ENCODE measurements at places on chromosomes 16 and 17.
A peak's percentile ranks its signal among the peaks of the same experiment; 100 is the strongest.

DNA sequence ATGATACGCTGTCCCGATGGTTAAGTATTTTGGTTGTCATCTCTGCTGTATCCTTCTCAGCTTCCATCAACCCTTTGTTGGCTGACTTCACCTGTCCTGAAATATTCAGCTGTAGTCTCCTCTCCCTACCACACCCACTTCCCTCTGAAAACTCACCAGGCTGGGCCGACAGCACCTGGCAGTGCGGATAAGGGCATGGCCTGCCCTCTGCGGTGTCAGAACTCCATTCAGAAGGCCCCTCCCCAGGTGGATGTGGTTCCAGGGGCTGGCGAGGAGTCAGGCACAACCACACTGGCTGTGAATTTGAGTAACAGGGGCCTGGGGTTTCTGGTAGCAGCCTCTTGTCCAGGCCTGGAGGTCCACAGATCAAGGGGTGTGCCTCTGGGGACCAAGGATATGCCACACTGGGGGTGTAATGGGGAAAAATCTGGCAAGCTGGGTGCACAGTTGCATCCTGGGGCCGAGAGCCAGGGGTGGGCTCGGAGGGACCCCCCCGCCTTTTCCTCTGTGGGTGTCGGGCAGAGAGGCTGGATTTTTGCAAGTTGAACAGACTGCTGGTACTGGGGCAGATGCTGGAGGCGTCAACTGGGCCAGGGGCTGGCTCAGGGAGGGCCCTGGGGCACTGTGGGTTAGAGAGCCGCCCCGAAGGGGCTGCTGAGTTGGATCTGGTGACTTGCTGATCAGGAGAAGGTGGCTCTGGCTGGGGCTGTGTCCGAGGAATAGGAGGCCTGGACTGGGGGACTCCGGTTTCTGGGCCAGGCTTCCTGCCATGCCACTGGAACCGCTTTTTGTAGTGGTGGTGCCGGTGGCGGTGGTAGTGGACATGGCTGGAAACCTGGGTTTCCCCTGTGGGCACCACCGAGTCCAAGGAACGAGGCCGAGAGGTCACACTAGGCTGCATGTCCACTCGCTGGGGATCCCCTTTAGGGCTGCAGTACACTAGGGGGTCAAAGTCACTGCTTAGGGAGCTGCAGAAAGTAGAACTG is 5.6 kb upstream of the SUPT4H1 start:
- DNase-seq, result no peak

- DNase-seq, result no peak
These were observed 2.8 kb downstream of the PRKCB start for GRCh38 chr16:23838485-23839142.

DNA sequence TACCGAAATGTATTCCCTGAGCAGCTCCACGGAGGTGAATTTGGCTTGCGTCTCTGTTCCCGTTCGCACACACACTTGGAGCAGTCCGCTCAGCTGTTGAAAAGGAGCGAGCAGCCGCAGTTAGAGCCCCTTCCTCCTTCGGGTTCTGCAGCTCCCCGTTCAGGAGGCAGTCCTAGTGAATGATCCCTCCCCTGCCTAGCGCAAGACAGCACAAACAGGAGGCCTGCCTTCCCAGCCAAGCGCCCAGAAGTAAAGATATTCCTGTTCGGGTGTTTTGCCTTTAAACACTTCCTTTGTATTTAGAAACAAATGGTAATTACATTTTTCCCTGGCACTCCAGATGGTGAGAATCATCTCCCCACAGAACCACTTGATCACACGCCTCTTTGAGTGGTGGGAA is 64.7 kb downstream of the ABCC12 start:
- DNase-seq, result no peak

DNA sequence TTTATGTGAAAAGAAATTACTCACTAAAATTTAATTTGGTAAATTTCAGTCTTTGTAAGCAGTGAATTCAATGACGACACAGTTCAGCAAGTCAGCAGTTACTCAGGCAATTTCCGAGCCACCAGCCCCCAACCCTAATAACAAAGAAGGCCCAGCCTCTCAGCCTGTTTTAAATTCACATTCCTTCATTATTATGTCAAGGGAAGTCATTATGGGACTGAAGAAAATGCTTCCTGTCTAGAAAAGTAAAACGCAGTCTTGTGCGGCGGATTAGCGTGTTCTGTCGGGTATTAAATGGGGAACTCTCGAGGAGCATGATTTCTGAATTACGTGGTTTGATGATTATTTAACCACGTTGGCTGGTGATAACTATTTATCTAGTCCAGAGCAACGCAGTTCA is 177.6 kb downstream of the AIPL1 start:
- DNase-seq, result no peak

GRCh38 chr17:17391668-17392370 is 85.0 kb upstream of the MED9 start:
- peak; percentile 59 for DNase-seq

DNA sequence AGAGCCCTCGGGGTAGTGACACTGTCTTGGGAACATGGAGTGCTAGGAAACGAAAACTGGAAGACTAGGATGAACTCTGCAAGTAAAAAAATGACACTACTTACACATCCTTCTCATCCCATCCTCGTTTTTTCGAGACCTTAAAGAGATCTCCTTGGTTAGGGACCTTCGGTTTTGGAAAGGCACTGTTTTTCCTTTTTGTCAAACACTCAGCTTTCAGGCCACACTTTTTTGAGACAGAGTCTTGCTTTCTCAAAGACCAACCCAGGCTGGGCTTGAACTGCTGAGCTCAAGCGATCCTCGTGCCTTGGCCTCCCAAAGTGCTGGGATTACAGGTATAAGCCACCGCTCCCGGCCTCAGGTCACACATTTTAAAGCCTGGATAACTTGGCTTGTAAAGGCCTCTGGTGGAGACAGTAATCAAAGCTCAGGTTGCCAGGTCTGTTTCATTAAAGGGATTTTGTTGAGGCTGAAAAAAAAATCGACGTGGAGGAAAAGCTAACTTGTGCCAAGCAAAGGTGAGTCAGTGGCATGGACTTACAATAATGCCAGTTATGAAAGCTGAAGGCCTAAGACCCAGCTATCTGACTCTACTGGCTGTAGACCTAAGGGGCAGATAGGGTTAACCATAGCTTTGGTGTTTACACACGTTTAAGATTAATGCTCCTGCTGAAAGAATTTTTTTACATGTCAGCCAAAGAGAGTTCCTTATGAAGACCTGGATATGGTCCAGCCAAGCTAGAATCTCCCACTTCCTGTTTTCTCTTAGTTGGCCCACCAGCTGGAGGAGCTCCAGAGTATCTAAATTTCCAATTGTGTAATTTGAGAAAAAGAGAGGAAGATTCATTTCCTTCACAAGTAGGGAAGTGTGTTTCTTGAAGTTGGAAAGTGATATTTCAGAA is 823 bp downstream of the NBR1 start:
- DNase-seq, result no peak

DNA sequence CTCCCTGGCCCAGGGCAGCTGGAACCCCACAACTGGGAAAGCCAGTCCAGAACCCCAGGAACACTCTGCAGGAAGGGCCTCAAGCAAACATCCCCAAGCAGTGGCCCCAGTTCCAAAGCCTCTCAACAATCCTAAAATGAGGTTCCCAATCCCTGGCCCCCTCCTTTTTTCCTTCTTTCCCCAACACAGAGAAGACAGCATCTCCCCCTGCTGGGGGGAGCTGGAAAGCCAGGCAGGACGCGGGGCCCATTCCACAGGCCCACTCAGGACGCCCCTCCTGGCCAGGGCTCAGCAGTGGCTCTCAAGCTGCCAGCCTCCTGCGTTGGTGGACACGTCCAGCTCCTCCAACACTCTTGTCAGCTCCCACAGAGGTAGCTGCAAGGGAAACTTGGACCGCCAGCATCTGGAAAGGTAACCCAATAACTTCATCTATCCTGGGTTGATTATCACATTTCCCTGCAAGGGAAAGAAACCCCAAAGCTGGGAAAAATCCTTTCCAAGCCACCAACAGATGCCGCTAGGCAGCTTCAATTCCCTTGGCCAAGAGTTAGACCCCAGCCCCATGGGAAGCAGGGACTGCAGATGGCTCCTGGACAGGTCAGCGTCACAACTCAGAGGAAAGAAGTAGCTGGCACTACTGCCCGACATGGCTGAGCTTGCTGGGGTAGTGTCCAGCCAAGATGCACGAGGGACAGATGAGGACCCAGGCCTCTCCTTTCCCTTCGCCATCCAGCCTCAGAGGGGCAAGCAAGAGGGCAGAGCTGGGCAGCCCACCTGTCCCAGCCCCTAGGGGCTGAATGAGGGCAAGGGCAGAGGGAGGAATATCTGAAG is 7.6 kb downstream of the HDAC5 start:
- no peak for DNase-seq

GRCh38 chr17:80667462-80668277 is 123.0 kb downstream of the RPTOR start:
- DNase-seq, result no peak

GRCh38 chr17:75821552-75821951 is 22.7 kb downstream of the UNC13D start:
- no peak for DNase-seq

GRCh38 chr16:88855176-88855575 is 1.6 kb downstream of the GALNS start:
- no peak for DNase-seq

GRCh38 chr17:38532451-38532850 is 73.3 kb downstream of the SRCIN1 start:
- DNase-seq, result no peak

DNA sequence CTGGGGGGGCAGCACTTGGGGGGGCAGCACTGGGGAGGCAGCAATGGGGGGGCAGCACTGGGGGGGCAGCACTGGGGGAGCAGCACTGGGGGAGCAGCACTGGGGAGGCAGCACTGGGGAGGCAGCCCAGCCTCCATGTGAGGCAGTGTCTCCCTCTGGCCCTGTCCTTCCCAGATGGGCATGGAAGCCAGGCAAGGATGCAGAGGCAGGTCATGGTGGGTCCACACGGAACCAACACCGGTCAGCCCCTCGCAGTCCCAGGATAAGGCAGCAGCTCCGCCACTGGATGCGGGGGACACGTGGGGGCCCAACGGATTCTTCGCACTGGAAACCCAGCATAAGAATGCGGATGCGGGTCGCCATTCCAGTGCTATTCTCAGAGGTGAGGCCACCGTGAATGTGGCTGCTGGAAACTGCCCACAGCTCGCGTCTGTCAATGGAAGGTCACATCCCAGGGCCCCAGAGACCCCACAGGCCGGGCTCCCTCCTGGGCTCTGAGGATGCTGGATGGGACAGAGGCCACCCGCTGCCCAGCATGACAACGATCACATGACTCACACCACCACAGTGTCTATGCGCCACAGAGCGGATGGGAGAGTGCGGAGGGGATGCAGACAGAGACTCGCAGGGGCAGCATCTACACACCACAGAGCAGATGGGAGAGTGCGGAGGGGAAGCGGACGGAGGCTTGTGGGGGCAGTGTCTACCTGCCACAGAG is 59.0 kb downstream of the LMF1 start:
- DNase-seq, result no peak

DNA sequence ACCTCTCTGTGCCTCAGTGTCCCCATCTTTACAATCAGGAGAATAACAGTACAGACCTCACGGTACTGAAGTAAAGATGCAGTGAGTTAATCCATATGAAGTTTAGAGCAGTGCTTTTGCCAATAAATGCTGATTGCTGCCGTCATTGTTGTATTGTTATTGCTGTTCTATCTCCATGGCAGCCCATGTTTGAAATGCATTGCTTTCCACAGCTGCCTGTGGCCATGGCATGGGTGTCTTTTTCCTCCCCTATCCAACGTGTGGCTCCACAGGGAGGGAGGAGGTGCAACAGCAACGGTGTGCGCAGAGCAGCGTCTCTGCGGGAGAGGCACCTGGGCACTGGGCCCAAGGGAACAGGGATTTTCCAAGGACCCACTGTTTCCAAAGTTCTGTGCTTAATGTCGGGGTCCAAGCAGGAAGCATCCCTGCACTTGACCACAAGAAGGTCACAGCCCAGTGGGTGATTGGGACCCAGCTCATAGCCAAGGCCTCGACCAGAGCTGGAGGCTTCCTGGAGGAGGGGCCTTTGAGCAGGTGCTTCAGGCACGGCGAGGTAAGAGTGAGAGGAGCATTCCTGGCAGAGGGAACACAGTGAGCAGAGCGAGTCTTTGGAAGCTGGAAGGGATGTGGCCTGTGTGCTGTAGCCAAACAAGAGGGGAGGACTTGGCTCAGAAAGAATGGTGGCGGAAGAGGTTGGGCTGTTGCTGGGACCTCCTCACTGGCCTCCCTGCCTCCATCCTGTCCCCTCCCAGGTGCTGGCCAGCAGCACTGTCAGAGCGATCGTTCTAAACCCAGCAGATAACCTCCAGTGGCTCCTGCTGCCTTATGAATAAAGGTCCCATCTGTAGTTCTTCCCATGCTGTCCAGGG is 3.9 kb downstream of the RAI1 start:
- no peak for DNase-seq

DNA sequence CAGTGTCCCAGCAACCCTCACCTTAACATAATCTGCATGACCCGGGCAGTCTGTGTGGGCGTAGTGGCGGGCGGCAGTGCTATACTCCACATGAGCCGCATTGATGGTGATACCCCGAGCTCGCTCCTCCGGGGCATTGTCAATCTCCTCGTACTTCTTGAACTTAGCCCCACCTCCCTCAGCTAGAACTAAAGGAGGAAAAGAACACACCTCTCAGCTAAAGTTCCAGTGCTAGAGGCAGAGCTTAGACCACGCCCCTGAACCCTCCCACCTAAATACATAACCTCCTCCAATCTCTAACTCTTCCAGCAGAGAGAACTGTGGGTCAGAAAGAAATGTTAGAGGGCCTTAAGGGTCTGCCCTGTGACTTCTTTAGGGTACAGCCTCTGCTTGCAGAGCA is 855 bp downstream of the TUFM start:
- DNase-seq, result peak; percentile 27

DNA sequence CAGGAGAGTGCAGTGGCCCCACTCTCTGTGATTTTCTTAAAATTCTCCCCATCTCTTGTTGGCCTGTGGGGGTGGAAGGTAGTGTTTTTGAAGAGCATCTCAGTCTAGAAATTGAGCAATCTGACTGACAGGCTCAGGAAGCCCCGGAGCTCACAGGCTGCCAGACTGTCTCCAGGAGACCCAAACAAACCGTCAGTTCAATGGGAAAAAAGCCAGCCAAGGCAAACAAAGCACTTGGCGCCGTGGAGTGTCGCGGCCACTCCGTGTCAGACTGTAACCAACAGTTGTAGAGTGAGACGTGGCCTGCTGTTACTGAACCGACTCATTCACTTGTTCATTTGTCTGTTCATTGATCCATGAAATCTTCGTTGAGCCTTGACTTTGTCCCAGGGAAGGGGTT is 33.7 kb downstream of the RGS9 start:
- DNase-seq, result no peak

DNA sequence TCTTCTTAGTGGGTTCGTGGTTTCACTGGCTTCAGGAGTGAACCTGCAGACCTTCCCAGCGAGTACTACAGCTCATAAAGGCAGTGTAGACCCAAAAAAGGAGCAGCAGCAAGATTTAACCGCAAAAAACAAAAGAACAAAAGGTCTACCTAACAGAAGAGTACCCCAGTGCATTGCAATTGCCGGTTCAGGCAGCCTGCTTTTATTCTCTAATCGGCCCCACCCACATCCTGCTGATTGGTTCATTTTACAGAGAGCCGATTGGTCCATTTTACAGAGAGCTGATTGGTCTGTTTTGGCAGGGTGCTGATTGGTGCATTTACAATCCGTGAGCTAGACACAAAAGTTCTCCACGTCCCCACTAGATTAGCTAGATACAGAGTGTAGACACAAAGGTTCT is 2.0 kb upstream of the ARRB2 start:
- peak; percentile 38 for DNase-seq
